Muscle of leg (tissue), 16 donors: ENCODE measurements at places on chromosomes 6 and 20.
A peak's percentile ranks its signal among the peaks of the same experiment; 100 is the strongest.

DNA sequence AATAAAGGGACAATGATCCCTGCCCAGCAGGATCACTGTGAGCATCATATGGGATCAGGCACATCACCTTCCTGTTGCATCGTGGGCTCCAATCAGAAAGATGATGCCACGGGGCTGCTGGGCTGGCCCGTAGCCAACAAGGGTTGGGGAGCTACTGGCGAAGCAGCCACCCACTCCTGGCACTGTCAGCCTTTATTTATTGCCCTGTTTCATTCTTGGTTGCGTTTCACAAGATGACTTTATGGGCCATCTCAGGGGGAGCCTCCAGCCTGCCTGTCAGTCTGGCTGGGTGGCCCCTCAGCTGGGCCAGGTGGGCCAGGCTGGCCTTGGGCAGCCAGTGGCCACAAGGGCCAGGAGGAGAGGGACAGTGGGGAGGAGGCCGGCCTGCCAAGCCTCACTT, 17.3 kb downstream of the VSTM2L start:
- no peak for DNase-seq

GRCh38 chr6:135890876-135891275, 39.4 kb downstream of the PDE7B start:
- peak; percentile 51 for DNase-seq

- DNase-seq = no peak
Measured at GRCh38 chr6:149139782-149140136, 177.8 kb upstream of the TAB2 start.

DNA sequence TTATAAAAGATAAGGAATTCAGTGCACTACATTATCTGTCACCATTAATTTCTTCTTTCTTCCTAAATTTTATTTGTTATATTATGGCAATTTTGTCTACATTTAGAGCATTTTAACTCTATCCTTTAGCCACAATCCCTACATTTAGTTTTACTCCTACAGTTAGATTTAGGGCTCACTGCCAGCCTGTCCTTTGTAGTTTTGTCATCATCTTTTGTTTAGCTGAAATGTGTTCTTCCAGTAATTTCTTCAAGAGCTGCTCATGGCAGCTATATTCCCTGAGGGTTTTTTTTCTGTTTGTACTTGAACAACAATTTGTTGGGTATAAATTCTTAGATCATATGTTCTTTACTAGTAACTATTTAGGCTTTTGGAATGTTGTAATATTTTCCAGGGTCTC, 72.7 kb upstream of the B3GAT2 start:
- no peak for DNase-seq
